ENCODE measurements at places on chromosomes 6 and 20.

- no peak for DNase-seq
These were observed 154.0 kb downstream of the ZDHHC14 start for GRCh38 chr6:157534977-157535339.

DNA sequence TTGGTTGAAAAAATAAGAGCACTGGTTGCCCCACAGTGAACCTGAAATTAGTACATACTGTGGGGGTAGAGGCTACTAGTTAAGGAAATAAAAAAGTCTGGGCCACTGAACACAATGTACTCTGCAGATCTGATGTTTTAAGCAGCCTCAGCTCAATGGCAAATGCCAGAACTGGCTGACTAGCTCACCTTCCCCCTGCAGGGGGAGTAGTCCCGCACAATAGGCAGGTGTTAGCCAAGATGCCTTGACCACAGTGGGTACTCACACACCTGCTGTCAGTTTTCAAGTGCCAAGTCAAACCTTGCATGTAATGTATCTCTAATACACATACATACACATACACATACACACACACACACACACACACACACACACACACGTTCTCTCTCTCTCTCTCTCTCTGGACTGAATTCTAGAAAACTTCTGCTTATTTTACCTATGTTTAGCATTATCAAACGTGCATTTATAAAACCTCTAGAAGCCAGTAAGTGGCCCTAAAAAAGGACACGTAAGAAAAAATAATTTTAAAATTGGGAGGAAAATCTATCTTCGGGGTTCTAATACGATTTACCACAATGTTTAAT lies 36.1 kb downstream of the GMDS start:
- no peak for DNase-seq

DNA sequence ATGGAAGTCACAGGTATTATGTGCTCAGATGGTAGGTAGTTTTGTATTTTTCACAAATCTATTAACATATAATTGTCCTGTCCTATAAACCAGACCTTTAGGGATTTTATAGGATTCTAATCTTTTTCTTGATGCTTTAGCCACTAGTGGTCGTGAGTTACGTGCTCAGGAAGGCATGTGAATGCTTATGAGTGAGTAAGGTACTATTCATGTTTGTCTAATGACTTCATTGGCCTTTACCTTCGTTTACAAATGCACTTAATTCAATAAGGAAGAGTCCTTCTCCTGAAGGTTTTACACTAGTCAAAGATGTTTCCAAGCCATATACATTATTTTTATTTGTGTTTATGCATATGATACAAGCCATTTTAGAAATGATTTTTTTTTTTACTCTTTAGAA lies 23.0 kb downstream of the PACRG start:
- no peak for DNase-seq

- DNase-seq = no peak
These were observed 9.2 kb downstream of the FOXA2 start for GRCh38 chr20:22575087-22575721.

- DNase-seq = no peak
These were observed 10.6 kb downstream of the PGK2 start for GRCh38 chr6:49776444-49776843.

DNA sequence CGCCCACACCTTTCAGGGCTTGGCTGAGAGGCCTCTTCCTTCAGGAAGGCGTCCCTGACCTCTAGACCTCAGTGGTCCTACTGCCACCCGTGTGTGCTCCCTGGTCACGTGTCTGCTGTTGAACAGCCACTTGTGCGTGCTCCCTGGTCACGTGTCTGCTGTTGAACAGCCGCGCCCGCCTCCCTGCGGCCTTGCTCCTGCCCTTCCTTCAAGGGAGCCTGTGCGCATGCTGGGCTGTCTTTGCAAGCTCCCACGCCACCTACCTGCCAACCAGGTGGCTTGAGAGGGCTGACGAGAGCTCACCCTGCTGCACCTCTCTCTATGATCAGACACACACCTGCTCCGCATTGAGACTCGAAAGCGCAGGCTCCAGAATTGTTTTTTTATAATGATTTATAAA lies 179.3 kb downstream of the BMP7 start:
- no peak for DNase-seq

- DNase-seq = no peak
These were observed 64.1 kb downstream of the LRRC1 start for GRCh38 chr6:53858913-53859312.
